ENCODE measurements at places on chromosomes 6 and 20.
A peak's percentile ranks its signal among the peaks of the same experiment; 100 is the strongest.

- peak; percentile 90 for DNase-seq
Observed at GRCh38 chr6:116229287-116229913, 24.5 kb downstream of the TSPYL4 start.

GRCh38 chr6:106546691-106547414, 82.4 kb downstream of the RTN4IP1 start:
- no peak for DNase-seq

DNA sequence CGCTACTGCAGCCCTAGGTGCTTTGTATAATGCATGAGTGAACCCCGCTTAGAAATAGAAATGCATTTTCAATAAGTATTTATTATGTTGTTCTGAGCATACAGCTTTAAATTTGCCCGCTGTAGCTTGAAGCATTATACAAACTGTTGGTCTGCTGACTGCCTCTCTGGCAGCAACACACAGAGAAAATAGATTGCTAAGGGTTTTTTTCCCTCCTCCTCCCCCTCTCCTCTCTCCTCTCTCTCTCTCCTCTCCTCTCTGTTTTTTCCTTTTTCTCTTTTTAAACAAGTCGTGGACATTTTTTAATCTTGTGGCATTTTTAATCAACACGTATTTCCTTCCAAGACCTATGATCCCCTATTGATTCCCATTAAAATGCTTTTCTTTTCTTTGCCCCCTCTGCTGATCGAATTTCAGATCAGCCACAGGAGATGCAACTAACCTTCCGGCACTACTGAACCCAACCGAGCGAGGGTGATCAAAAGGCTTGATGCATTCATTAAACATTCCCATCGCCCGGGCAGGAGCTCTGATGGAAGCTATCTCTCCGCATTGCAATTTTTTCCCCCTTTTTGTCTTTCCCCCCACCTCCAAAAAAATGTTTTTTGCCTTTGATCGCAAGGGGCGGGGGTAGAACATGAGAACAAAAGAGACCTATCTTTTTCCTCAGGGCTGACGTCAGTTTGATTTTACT, 90.7 kb upstream of the ARID1B start:
- peak; percentile 48 for DNase-seq

DNA sequence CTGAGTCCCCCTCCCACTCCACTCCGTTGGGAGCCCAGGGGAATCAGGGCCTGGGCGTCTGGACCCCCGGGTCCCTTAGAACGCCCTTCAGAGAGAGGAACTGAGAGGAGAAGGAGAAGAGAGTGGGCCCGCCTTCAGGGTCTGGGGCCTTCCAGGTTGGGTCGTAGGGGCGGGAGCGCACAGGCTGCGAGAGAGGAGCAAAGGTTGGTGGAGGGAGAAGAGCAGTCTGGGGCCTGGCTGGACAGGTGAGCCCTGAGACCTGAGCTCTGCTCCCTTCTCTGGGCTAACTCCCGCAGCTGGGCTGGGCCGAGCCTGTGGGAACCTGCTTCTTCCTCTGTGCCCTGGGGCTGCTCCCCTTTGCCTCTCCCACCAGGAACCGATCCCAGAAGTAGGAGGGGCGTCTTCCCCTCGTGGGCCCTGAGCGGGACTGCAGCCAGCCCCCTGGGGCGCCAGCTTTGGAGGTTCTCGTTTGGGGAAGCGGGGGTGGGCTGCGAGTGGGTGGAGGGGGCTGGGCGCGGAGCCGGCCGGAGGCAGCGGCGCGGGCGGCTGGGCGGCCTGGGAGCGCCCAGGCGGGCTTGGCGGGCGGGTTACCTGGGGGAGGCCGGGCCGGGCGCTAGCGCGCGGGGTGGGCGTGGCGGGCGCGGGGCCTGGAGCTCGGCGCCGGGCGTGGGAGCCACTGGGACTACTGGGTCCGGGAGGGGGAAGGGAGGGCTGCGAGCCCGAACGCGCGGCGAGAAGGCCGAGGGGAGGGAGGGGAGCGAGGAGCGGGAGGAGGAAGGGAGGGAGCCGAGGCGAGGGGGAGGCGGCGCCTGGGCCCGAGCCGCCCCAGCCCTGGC, at the start of gene DDR1:
DDR1 (plus strand) TSS at position 835 of the 836 bp plus-strand sequence. CDS start 4,211 bp downstream, outside the sequence.
- peak; percentile 84 for DNase-seq

GRCh38 chr6:147936703-147937470, 405.8 kb upstream of the SASH1 start:
- DNase-seq, result no peak

GRCh38 chr6:134419716-134420115, 101.8 kb upstream of the SGK1 start:
- no peak for DNase-seq

DNA sequence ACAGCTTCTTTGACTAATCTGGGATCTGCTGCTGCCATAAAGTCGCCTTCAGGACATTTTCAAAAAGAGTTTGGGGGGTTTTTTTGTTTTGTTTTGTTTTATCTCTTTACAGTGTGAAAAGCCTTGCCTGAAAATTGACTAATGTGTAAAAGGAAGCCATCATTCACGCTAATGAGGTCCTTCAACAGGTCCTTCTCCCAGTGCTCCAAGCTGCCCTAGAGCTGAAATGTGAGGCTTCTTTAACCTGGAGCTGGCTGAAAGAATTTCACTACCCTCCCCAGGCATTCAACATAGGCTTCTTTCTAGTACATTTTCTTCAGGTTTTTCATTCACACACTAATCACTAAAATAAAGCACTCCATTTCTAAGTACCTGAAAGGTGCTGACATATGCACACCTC, 145.1 kb upstream of the PRDM1 start:
- no peak for DNase-seq

Data from Right ventricle myocardium superior (tissue), 1 donor.